T-helper 22 cell (primary cell): ENCODE measurements at places on chromosomes 7 and 10.

GRCh38 chr10:68586606-68587305 lies 26.6 kb downstream of the TET1 start:
- DNase-seq = no peak

DNA sequence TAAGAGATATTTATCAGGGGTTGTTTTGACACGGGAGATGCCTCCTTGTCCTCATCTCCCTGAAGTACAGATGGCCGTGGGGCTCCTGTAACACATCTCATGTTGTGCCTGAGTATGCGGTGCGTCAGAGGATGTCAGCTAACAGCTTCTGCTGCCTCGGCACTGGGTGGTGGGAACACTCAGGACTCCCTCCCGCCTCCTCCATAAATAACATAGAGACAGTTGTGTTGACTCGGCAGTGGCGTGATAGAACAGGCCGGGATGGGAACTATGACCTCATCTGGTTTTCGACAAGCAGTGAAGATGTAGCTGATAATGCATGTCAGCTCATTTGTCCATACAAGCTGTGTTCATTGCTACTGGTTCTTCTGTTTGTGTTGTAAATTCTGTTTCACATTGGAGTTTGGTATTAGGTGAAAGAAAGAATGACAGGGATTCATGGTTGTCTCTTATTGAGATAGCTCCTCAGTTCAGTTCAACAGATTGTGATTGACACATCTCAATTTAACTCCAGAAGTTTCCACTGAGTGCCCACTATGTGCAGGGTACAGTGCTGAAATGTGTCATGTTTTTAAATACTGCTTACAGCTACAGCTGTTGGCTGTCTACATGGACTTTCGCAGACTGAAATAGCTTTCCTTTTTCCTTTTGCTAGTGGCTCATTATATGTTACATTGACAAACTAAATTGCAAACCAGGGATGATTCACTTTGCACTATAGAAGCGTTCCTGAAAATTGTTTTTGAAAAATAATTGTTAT lies 87.4 kb downstream of the CHN2 start:
- no peak for DNase-seq

DNA sequence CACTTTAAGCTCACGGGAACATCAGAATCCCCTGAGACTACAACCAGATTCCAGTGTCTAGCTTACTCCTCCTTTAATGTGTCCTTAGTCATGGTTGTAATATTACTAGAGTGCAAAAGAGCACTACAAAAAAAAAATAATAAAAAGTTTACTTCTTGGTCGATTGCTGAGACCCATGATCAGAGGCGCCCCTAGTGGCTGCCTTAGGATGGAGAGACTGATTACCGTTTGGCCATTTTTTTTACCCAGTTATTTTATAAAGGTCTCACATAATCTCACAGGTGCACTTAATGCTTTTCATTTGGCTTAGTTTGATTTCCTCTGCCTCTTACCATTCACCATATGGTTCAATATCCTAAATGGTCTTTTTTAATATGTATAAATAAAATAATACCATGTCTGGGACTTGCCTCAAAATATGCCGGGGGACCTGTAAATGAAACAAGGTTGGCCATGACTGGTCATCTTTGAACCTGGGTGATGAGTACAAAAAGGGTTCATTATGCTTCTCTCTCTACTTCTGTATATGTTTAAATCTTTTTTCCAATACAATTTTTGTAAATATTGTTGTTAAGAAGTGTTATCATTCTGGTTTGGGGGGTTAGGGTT lies 331.5 kb upstream of the NFE2L3 start:
- DNase-seq = no peak

DNA sequence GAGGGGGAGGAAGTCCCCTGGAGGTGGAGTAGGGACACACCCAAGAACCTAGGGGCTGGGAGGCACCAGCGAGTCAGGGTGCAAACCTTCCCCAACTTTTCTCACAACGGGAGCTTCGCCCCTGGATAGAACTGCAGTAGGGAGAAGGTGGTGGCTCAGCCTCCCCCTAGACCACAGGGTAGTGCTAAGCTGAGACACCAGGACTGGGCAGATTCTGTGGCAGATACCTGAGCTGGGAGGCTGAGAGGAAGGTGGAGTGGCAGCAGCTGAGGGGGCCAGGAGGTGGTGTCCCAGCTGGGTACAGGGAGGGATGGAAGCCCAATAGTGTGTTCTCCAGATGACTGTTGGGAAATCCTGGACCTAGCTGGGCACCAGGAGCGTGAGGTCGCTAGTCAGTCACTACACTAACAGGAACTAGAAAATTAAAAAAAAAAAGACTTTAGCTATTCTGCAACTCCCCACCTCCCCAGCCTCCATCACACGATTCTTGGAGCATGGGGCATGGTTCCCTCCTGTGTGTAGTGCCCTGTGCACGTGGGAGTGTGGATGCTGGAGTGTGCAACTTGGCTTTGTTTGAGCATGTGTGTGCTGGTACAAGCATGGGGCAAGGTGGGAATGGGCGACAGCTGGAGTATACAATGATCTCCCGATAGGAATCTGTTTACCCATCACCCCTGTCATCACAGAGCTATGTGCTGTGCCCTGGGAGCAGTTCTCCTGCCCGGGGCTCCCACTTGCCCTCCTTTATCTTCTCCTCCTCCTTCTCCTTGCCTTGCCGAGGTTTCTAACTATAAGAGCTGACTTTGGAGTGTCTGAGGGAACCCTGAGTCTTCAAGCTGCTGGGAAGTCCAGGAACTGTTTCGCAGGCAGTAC lies 8.8 kb upstream of the TRPV6 start:
- DNase-seq = no peak

DNA sequence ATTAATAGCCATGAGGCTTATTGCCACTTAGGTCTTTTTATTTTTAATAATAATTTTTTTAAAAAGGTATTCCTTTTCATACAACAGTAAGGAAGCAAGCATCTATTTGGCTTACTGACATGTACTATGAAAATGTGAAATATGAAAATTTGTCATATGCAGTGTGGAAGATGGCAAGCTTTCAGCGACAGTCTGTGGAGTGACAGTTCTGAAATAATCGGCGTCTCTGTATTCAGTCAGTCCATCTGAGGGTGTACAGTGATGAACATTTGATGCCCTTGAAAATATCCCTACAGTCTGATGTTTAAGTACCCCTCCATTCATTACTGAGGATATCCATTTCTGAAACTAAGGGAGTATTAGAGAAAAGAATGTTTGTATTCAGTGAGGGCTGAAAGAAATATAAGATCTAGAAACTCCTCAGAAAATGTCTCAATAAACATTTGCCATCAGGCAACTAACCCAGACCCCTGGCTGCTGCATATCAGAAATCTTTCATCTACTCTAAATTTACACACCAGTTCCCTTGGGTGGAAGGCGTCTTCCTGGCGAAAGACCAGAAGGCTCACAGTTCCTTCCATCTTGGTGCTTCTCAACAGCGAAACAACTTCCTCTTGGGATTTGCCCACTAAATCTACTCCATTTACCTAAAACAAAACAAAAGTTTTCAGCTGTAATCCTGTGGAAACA lies 440.6 kb downstream of the PARD3 start:
- no peak for DNase-seq

- DNase-seq = no peak
Observed at GRCh38 chr10:92742331-92743228, 52.8 kb downstream of the HHEX start.

- peak; percentile 45 for DNase-seq
Observed at GRCh38 chr7:106111655-106112117, 426 bp downstream of the SYPL1 start.

DNA sequence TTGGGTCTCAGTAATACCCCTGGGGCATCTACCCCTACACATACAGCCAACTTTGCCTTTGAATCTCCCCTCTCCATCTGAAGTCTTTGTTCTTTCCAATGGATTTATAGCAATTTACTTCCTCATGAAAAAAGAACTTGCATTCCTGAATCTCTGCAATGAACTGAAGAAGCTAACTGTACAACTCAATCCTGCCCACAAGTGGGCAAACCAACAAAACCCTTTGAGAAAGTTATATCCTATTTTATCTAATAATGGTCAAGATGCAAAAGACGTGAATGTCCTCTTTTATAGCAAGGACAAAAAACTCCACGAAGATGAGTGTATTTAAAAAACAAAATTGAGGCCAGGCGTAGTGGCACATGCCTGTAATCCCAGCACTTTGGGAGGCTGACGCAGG lies 991.3 kb downstream of the LRMDA start:
- DNase-seq = no peak

DNA sequence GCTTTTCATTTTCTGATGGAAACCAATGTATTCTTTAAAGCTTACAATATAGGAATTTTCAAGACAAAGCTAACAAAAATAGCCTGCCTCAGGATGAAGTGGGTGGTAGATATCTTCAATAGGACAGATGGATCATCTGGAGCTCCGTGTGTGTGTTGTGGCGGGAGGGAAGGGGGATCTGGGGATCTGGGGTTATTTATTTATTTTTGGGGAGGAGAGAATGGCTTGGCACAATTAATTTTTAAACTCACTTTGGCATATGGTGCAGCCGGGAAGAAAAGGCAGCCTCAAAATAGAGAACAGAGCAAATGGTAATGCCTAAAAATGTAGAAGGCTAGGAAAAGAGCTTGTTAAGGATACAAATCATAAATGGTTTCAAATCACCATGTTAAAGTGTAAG lies 11.6 kb upstream of the ABLIM1 start:
- DNase-seq = no peak

- DNase-seq = no peak
Observed at GRCh38 chr10:124736491-124737136, 7.6 kb downstream of the FAM53B start.

- no peak for DNase-seq
Observed at GRCh38 chr10:61354401-61354975, 98.7 kb downstream of the TMEM26 start.

GRCh38 chr10:70621503-70622078 lies 19.1 kb upstream of the PRF1 start:
- DNase-seq = no peak
